ENCODE measurements at places on chromosomes 11 and 22.

DNA sequence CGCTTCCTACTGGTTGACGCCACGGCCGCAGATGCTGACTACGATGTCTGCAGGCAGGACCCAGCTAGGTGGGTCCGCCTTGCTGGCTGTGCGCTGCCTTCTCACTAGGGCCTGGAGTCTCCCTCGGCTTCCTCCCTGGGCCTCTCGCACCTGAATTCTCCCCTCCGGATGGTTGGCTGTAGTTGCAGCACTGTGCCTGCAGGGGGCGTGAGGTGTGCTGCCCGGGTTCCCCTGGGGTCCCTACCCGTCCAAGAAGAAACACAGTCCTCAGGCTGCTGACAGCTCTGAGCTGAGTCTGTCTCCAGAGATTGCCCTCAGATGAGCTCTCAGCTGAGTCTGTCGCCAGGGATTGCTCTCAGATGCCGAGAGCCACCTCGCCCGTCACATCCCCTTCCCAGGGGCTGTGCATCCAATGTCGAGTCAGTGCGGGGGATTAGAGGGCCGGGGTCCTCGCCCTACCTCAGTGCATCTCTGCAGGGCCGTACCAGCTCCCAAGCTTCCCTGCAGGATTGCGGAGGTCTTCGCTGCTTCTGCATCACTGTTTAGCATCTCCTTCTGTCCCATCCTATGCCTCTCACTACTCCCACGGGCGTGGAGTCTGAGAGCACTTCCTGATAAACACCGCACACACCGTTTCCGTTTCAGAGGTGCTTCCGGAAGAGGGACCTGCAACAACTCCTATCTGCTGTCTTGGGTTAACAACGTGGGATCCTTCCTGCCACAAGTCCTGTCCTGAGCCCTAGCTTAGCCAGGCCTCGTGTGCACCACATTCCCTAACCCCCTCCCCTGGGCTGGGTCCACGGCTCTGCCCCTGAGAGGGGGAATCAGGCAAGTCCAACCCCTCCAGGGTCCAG, 196.9 kb downstream of the CSNK2A3 start:
- DNase-seq, result peak; percentile 56

DNA sequence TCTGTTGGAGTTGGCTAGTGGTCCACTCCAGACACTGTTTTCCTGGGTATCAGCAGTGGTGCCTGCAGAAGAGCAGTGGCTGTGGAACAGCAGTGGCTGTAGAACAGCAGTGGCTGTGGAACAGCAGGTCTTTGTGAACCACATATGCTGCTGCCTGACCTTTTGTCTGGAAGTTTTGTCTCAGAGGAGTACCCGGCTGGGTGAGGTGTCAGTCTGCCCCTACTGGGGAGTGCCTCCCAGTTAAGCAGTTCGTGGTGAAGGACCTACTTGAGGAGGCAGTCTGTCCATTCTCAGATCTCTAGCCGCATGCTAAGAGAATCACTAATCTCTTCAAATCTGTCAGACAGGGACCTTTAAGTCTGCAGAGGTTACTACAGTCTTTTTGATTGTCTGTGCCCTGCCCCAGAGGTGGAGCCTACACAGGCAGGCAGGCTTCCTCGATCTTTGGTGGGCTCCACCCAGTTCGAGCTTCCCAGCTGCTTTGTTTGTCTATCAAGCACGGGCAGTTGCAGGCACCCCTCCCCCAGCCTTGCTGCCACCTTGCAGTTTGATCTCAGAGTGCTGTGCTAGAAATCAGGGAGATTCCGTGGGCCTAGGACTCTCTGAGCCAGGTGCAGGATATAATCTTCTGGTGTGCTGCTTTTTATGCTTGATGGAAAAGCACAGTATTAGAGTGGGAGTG, 89.1 kb upstream of the TRIM48 start:
- no peak for DNase-seq

DNA sequence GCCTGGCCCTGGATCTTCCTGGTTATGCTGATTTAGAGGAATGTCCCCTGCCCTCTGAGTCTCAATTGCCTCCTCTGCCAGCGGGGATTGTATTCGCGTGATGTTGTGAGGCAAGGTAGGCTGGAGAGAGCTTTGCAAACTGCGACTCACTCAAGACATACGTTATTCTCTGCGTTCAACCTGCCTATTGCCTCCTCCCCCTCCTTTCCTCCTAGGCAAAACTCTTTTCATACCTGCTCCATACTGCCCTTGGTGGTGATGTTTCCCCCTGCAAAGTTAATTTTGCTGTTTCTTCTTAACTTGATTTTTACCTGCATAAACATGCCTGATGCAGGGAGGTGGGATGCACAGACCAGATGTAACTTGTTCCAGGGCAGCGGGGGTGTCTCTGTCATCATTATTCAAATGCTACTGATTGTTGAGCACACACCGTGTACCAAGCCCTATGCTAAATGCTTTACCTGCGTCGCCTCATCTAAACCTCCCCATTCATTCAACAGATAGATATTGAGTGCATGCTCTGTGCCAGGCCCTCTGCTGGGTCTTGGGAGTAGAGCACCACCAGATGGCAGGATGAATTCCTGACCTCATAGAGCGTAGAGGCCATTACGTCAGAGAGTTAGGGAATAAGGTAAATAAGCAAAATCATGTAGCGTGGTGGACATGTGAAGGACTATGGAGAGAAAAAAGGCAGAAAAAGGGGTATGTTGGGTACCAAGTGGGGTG, 29.0 kb downstream of the SGSM1 start:
- peak; percentile 59 for DNase-seq

- no peak for DNase-seq
Measured at GRCh38 chr22:49205483-49205800, 622.2 kb downstream of the BRD1 start.

GRCh38 chr22:39943337-39943736, 16.9 kb upstream of the TMA7B start:
- DNase-seq, result peak; percentile 61
